Stimulated activated CD4-positive, alpha-beta T cell treated with anti-CD3 and anti-CD28 coated beads, Interleukin-1b, Interleukin-23, amount 100 ng/mL, for 4 hours (primary cell): ENCODE measurements at places on chromosomes 2 and 18.

- DNase-seq = no peak
Observed at GRCh38 chr2:10162586-10163497, 40.3 kb downstream of the RRM2 start.

- DNase-seq = no peak
Observed at GRCh38 chr18:1034971-1035370, 130.3 kb downstream of the ADCYAP1 start.

DNA sequence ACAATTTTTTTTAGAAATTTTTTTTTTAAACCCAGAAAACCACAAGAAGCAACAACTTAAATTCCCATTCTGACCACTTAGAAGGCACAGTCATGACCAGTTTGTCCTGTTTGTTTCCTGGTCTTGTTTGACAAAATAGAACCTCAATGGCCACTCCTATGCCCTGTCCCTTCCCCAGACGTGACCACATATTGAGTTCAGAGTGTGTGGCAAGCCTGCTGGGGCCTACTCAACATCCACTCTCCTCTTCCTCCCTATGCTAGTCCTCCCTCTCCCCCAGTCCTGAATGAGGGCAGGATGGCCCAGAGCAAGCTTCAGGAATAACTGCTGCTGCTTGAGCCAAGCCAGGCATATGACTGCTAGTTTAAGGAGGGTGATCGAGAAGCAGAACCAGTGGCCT lies 89.6 kb downstream of the PRELID3A start:
- no peak for DNase-seq

DNA sequence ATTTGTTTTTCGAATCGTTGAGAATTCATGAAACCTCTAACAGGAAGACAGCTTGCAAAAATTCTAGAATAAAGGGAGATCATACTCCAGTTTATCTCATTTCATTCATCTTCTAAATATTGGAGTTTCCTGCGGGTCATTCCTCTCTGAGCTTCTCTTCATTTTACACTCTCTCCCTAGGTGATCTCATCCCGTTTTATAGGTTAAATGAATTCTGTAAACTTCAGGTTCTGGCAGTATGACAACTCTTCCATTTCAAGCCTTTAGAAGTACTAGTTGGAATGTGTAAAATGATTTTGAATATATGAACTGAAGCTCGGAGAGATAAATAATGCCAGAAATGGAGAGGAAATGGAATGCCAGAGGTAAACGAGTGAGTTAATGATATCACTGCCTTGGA lies 312.4 kb downstream of the METTL4 start:
- no peak for DNase-seq

DNA sequence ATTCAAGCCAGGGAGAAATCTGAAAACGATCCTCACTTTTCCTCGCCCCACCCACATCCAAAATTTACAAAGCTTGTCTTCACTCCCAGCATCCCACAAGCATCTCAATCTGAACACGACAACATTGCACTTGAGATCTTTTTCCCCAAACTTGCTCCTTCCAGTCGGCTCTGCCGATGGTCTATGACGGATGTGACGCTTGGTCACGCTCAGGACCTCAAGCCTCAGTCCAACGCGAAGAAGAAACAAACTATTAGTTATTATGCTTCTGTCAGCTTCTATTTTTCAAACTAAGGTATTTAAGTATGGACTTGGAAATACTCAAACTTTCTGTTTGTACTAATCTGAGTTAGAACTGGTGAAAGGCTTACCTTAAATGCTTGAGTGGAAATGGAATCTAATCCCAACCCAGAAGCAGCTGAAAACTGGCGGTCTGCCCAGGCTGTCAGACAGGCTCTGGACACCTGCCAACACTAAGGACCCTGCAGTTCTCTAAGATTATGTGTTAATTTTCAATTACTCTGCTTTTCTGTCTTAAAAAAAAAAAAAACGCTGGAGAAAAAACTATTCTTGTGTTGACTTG lies 132.1 kb upstream of the DNMT3A start:
- DNase-seq = no peak

DNA sequence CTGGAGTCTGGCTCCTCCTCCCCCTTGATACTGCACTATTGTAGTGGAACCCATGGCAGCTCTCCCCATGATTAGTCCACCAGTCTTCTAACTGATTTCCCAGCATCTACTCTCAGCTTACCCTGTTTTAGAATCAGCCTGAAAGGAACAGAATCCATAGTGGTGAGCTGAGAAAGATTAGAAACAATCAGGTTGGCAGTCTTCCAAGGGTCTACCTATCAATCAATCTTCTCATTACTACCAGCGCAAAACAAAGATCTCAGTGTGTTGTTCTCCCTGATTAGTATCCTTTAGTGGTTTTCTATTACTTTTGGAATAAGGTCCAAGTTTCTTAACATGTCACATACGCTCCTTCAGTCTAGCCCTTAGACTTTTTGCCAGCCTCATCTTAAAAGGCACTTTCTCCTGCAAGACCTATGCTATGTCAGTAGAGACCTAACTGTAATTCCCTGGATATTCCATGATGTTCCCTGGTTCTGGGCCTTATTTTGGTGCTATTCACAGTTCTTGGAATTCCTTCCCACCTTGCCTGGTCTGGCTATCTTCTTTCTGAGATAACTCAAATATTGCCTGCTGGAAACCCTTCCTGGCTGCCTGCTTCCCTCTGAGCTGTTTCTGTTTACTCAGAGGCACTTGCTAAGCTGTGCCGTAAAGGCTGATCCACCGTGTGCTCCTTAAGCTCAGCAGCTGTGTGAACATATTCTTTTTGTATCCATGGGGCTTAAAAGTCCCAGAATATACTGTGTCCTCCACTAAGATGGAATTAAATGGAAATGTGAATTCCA lies 32.6 kb downstream of the LAMA3 start:
- DNase-seq = no peak

DNA sequence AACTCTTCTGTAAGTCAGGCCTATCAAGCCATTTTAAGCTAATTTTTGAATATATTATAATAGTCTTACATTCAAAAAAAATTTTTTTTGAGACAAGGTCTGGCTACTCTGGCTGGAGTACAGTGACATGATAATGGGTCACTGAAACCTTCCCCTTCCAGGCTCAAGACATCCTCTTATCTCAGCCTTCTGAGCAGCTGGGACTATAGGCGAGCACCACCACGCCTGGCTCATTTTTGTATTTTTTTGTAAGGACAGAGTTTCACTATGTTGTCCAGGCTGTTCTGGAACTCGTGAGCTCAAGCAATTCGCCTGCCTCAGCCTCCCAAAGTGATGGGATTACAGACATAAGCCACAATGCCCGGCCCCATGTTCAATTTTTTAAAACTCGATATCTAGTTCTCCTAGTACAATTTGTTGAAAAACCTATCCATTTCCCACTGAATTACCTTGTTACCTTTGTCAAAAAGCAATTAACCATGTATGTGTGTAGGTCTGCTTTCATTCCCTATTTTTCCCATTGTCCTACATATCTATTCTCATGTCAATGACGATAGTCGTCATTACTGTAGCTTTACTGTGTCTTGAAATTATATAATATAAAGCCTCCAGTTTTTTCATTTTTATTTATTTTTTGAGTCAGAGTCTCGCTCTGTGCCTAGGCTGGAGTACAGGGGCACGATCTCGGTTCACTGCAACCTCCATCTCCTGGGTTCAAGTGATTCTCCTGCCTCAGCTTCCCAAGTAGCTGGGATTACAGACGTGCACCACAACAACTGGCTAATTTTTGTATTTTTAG lies 44.8 kb downstream of the YES1 start:
- DNase-seq = no peak

DNA sequence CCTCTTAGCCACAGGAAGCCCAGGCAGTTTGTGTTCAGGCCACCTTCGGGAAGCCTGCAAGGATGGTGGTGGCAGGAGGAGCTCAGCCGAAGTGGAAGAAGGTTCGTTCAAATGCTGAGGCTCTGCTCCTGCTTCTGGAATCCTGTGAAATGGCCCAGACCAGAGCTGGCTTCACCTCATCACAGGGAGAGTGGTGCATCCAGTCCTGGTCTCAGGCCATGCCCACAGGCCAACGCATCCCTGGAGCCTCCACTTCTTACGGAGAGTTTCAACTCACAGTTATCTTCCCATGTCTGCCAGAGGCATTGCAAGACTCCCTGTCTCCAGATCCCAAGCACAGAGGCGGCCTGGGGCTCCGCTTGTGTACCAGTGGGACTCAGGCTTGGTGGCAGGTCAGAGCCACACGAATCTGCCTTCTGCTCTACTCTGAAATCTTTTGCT lies 82.3 kb downstream of the NDUFA10 start:
- DNase-seq = no peak

GRCh38 chr2:229254206-229254605 lies 16.9 kb downstream of the PID1 start:
- no peak for DNase-seq

- DNase-seq = no peak
Observed at GRCh38 chr2:44269831-44270230, 5.4 kb upstream of the SLC3A1 start.

- DNase-seq = no peak
Observed at GRCh38 chr2:25420820-25421237, 79.1 kb upstream of the DNMT3A start.

DNA sequence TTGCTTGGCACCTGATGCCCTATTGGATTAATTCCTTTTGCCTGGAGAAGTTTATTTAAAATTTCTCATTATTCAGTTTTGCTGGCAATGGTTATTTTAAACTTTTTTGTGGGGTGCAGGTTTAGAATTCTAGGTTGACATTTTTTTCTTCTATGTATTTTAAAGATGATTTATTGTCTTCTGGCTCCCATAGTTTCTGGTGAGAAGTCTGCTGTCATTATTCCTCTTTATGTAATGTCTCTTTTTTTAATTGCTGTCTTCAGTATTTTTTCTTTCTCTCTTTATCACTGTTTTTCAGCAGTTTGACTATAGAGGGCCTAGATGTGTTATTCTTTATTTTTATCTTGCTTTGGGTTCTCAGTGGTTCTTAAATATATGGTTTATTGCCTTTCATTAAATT lies 182.2 kb upstream of the STON1 start:
- DNase-seq = no peak

DNA sequence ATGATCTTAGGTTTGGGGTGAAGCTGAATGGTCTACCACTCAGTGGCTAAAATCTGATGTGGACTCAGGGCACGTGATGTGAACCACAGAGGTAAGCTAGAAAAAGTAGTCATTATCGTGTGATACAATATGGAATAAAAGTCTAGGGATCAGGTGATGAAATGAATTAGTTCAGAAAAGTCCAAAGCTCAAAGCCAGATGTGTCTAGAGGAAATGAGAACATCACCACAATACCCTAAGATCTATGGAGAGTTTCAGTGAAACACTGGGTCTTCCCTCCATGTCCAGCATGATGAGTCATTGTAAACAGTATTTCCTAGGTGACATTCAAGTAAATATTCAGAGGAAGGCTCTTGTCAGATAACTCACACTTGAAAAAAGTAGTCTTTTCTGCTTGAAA lies 1257.4 kb upstream of the ZEB2 start:
- DNase-seq = no peak

- no peak for DNase-seq
Observed at GRCh38 chr18:43868497-43868995, 591.3 kb upstream of the SYT4 start.

DNA sequence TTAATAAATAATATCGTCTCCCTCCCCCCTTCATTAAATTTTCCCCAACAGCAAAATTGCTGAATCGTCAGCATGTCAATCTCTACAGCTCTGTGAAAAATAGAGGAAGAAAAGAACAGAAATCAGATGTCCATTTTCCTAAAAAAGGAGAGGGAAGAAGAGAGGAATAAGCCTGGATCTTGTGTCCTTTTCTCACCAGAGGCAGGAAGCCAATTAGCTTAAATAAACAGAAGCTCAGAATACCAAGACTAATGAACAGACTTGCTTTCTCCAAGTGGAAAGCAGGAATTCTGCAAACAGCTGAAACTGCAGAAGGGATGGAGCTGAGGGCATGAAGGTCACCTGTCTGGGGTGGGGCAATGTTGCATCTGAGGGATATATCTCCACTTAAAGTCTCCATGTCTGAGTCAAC lies 265.7 kb downstream of the CCDC85A start:
- no peak for DNase-seq

DNA sequence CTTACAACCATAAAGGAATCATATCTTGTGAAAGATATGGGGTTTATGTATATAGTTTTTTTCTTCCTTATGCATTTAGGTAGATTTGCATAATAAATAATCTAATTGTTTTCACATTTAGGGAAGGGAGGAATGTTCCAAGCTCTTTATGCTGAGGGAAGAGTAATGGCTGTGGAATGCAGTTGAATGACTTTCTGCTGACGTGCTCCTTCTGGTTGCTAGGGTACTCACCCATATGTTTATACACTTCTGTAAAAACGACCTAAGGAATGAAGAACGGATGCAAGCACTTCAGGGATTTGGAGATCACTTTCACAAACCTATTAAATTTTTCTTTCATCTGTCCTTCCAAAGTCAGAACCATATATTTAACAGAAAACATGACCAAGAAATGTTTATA lies 29.2 kb upstream of the PPP4R1 start:
- DNase-seq = no peak

- DNase-seq = no peak
Observed at GRCh38 chr18:55457028-55457427, 131.0 kb downstream of the TCF4 start.

GRCh38 chr2:60317844-60318243 lies 235.6 kb downstream of the BCL11A start:
- DNase-seq = no peak

- DNase-seq = no peak
Observed at GRCh38 chr18:11147371-11147951, 1.9 kb downstream of the PIEZO2 start.
